ENCODE measurements at places on chromosomes 2 and 18.

GRCh38 chr2:214587442-214587841, 176.6 kb downstream of the VWC2L start:
- no peak overlapping the region for H3K4me3 ChIP-seq
- no peaks in the 10 kb centered on the region for H3K27me3 ChIP-seq
- no peaks in the 10 kb centered on the region for H3K4me1 ChIP-seq
- no peak overlapping the region for H3K27ac ChIP-seq

DNA sequence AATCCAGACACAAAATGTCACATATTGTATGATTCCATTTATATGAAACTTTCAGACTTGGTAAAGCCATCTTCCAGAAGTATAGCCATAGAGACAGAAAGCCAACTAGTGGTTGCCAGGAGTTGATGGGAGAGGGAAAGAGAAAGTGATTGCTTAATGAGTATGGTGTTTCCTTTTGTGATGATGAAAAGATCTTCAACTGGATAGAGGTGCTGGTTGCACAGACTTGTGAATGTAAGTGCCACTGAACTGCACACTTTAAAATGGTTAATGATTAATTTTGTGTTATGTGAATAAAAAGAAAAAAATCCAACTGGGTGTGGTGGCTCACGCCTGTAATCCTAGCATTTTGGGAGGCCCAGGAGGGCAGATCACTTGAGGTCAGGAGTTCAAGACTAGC, 135.3 kb upstream of the SLC1A4 start:
- H3K27me3 ChIP-seq: no peaks in the 10 kb centered on the region
- H3K36me3 ChIP-seq: no peaks in the 10 kb centered on the region
- H3K4me3 ChIP-seq: no peak overlapping the region
- H3K4me1 ChIP-seq: peaks cover 2% of the 10 kb centered on the region

GRCh38 chr2:104577143-104577542, 276.8 kb upstream of the POU3F3 start:
- no peaks in the 10 kb centered on the region for H3K36me3 ChIP-seq
- H3K27ac ChIP-seq: no peak overlapping the region
- H3K4me3 ChIP-seq: no peak overlapping the region
- no peak for DNase-seq
- no peaks in the 10 kb centered on the region for H3K4me1 ChIP-seq

DNA sequence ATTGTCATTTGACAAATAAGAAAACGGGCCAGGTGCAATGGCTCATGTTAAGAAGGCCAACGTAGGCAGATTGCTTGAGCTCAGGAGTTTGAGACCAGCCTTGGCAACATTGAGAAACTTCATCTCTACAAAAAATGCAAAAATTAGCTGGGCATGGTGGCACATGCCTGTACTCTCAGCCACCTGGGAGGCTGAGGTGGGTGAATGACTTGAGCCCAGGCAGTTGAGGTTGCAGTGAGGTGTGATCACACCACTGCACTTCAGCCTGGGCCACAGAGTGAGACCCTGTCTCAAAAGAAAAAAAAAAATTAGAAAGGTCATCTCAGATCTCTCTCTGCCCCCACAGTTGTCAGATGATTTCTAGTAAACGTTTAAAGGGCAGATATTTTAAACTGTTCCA, 4.4 kb downstream of the SESTD1 start:
- H3K36me3 ChIP-seq: no peaks in the 10 kb centered on the region
- no peaks in the 10 kb centered on the region for H3K27me3 ChIP-seq

- no peak for DNase-seq
- no peak overlapping the region for H3K27ac ChIP-seq
- H3K36me3 ChIP-seq: peaks cover 5% of the 10 kb centered on the region
- no peaks in the 10 kb centered on the region for H3K4me1 ChIP-seq
- no peak overlapping the region for H3K4me3 ChIP-seq
- no peaks in the 10 kb centered on the region for H3K27me3 ChIP-seq
These were observed 249.0 kb downstream of the TWIST2 start for GRCh38 chr2:239096676-239097427.
